RPMI8226 (cell line): ENCODE measurements at places on chromosomes 6 and 20.

GRCh38 chr6:147941143-147941542, 401.5 kb upstream of the SASH1 start:
- no peak for DNase-seq

GRCh38 chr6:43115365-43115764, 39.3 kb downstream of the PTK7 start:
- no peak for DNase-seq

DNA sequence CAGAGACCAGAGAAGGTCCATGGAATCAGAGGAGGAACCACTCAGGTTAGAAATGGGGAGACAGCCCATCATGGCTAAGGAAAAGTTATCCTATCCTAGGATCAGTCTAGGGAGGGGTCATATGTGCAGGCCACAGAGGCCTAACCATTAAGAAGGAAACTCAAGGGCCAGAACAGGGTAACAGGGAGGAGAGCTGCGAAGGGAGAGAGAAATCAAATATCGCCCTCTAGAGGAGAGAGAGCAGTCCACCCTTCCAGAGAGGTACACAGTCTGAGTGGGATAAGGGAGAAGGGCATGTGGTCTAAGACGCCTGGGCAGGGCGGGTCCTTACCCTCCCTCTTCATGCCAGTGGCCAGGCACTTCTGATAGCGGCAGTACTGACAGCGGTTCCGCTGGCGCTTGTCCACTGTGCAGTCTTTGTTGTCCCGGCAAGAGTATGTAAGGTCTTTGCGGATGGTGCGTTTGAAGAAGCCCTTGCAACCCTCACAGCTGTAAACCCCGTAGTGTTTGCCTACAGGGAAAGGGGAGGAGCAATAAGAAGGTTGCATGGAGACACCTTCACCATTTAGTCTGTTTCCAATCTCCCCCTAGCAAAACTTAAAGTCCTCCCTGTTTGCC, 2.9 kb downstream of the RXRB start:
- DNase-seq = peak; percentile 62

- DNase-seq = no peak
These were observed 11.2 kb upstream of the SIRPA start for GRCh38 chr20:1883986-1884385.

DNA sequence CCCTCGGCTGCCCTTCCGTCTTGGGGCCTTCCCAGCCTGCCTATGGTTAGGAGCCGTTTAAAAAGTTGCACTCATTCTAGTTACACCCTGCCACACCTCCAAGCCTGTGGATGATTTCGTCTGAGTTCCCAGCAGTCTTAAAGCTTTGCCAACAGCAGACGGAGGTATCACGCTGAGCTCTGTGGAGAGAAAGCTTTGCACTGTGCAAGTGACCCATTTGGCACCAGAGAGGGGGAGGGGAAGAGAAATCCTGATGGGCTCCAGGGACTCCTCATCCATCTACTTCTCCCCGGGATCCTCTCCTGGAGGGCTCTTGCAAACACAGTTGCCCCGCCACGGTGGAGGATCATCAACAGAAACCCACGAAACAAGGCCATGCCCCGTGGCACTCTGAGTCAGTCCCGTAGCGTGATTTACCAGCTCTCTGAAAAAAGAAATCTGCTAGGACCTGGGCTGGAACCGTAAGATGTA, 98.8 kb upstream of the CITED2 start:
- DNase-seq = peak; percentile 12

- no peak for DNase-seq
These were observed 157.4 kb downstream of the OGFRL1 start for GRCh38 chr6:71446057-71446456.

GRCh38 chr6:40586369-40587201, 579 bp downstream of the LRFN2 start:
- DNase-seq = peak; percentile 24
